GM12864 (cell line): ENCODE measurements at places on chromosomes 7 and 10.

DNA sequence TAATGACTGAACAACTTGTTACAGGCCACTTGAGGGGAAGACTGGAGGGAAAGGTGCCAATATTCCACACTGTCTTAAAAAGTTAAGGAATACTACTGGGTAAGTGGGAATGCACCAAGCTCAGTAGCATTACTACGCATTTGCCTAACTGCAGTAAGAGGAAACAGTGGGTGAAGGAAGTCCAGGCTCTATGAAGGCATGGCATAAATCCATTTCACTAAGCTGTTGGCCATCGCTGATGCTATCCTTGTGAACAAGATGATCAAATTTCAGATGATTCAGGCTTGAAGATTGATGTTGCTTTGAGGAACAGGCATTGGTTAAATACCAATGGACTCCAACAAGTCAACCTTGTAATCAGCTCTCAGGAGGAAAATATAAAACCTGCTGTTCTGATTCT, 44.2 kb upstream of the TES start:
- no peak for DNase-seq

DNA sequence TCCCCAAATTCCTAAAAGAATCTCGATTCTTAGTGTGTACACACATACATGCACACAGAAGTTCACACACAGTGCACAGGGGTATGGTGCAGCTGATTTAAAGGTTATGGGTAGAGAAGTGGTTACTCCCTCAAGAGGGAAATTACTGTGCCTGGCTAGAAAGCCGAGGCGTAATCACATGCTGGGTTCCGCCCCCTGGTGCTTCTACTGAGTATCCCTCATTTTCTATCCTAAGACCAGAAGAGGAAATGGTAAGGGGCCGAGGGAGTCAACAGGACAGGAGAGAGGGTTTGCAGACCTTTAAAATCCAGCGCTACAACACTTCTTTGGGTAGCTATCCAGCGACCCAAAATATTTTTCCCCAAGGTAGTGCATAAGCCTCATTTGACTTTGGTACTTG, 147.3 kb upstream of the TMEM196 start:
- DNase-seq: no peak

DNA sequence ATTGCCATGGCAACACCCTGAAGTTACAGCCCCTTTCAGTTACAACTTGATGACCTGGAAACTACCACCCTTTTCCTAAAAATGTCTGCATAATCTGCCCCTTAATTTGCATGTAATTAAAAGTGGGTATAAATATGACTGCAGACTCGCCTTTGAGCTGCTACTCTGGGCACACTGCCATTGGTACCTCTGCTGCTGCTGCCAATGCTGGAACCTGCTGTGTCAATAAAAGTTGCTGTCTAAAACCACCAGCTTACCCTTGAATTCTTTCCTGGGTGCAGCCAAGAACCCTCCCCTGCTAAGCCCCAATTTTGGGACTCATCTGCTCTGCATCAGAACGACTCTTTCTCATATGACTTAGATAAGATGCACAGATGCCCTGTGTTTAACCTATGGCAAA, 10.2 kb upstream of the FRA10AC1 start:
- no peak for DNase-seq

GRCh38 chr7:136102881-136103280, 125.7 kb upstream of the MTPN start:
- no peak for DNase-seq

DNA sequence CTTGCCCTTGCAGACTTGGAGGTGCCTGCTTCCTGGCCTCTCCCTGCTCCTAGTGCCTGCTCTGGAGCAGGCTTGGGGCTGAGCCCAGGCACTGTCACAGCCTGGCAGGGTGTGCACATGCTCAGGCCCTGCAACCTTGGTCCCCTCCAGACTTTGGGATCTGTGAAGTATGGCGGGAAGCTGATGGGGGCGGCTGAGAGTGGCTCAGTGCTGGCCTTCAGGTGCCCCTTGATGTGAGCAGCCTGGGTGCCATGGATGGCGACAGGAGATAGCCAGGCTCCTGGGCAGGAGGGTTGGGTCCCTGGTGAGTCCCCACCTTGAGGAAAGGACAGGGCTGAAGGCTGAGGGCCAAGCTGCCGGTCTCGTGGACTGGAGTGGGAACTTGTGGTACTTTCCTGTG, 700.4 kb upstream of the KCND2 start:
- no peak for DNase-seq

GRCh38 chr7:81462672-81463071, 307.2 kb downstream of the HGF start:
- no peak for DNase-seq

DNA sequence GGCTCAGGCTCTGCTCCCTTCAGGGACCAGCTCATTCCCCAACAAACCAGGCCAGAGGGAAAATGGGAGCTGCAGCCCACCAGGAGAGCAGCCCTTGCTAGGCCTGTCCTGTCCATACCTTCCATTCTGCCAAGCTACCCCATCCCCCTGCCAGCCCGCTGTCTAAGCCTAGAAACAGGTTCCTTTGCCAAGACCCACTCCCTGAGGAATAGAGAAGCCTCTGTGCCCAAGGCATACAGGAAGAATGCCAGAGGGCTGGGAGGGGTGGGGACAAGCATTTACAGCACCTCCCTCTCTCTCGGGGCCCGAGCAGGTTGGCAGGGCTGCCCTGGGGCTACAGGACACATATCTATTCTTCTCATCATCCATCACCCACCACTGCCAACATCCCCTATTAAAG, 178.3 kb downstream of the GRID1 start:
- DNase-seq: no peak

DNA sequence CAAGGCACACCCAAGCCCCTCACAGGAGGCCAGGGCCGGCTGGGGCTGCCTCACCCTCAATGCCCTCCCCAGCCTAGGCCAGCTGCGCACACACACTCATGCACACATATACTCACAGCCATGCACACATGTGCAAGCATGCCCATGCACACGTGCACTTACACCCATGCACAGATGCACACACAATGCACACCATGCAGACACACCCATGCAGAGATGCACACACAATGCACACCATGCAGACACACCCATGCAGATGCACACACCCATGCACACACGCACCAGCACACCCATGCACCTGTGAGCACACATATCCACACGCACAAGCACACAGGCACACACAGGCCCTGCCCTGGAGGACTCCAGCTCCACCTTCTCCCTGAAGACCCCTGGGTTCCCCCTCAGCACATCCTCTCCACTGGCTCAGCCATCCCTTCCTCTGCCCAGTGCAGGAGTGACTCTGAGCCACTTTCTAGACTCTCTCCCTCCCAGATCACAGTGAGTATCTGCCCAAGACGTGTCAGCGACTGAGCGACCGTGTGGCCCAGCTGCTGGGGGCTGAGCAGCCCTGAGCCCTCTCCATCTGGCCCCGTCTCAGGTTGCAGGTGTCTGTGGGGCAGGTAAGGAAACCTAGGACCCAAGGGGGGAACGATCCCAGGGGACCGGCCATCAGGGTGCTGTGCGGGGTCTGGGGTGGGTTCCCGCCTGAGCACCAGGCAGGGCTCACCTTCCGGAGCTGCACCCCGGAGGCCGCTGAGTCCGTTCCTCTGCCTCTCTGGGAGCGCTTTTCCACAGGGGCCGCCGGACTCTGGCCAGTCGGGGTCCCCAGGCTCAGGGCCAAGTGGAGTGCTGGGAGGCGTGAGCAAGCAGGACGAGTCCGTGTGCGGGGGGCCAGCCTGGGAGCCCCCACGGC, 25.8 kb downstream of the AP5Z1 start:
- no peak for DNase-seq

DNA sequence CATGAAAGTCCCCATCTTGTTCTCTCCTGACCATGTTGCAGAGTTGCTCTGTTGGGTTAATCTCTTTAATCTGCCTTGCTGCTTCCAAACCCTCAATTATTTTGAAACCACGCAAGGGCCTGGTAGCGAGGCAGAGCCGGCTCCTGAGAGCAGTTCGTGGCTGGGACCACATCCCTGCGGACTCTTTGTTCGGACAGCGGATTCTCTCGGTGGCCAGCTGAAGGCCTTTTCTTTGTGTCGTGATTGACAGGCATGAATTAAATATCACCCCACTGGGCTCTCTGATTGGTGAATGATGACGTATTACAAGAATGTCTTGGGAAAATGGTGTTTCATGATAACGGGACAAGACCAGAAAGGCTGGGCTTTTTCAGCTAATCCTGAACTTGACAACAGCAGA, 66.9 kb upstream of the ARHGAP21 start:
- no peak for DNase-seq

DNA sequence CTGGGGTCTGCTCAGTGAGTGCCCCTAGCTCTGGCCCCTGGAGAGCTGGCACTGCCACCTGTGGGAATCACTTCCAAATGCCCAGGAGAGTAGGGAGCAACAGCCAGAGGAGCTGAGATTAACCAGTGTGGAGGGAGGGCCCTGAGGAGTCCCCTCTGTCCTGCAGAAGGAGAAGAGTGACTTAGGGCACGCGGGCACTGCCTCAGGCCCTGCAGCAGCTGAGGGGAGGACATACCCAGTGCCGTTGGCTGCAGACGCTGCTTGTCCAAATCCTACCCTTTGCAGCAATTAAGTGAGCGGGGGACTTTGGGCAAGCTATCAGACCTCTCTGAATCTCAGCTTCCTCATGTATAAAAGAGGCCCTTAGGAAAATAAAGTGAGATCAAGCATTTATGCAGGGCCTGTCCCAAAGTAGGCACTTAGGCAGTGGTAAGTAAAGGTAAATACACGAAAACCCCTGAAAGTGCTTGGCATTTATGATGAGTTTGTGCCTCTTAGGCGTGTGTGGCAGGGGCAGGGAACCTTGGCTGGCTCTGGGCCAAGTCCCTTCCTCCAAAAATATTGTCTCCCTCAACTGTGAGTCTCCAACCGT, 16.9 kb downstream of the PRF1 start:
- DNase-seq: no peak

- DNase-seq: no peak
These were observed 14.4 kb downstream of the MYO1G start for GRCh38 chr7:44964384-44964830.

DNA sequence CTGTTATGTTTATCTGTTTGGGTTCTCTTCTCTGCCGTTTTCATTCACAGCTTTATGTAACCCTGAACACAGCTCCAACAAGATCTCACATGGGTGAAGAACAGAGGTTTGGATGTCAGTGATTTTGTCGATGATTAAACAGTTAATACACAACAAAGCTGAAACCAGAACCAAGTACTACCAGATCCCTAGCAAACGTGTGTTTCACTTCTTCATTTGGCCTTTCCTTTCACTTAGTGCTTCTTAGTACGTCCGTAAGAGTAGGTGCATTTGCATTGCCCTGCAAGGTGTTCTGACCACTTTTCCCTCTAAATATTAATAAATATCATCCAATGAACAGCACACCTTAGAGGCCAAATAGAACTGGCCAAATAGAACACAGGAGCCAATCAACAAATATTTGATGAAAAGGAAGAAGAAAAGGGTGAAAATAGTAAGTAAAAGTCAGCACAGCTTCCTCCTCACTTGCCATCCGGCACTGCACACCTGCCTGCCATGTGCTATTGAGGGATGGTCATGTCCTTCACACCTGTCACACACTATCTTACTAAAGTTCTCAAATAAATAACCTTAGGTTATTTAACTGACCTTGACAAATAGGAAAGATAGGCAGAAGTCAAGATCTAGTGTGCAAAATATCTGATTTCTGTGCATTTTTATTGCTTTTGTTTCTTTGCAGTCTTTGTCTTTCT, 252.6 kb upstream of the ANKRD30A start:
- DNase-seq: no peak

DNA sequence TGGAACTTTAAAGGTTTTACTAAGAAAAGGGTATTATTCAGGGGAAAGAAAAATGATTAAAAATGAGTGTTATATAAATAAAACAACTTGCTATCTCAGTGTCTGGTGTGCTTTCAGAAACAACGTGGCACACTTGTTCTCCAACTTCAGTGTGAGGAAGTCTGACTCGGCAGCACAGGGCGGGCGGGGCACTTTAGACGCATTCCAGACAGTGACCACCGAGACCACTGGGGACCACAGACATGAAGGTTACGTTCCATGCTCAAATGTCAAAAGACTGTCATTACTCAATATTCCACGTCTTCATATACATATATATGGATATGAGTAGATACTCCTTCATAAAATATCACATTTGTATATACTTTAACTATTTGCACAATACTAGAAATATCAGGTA, 87.0 kb downstream of the LARP4B start:
- no peak for DNase-seq

DNA sequence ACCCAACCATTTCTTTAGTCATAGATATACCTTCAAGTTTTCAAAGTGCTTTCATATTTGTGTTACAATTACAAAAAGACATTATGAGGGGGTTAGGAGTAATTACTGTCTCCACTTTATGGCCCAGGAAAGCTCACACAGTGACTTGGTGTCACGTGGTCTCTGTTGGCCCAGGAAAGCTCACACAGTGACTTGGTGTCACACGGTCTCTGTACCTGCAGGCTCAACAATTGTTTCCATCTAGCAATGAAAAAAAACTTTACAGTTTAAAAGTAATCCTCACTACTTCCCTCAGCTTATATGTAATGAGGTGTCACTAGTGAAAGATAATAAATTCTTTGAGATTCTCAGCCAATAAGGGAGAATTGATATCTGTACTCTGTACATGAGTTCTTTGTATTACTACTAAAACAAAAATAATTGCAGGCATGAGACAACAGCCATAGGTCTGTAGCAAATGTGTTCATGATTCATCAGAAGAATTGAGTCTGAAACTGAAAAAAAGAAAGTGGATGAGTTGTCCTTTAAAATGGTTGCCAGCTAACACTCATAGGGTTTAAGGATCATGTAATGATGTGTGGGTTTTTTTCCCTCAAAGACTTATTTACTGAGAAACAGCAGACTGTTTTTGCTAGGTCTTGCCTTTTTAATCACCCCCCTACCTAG, 10.9 kb downstream of the OGDH start:
- DNase-seq: no peak

- no peak for DNase-seq
These were observed 150.1 kb upstream of the TCF7L2 start for GRCh38 chr10:112799726-112800510.

- DNase-seq: no peak
These were observed 145.0 kb downstream of the DKK1 start for GRCh38 chr10:52459097-52459496.

GRCh38 chr7:41339913-41340676, 362.8 kb downstream of the INHBA start:
- DNase-seq: no peak

DNA sequence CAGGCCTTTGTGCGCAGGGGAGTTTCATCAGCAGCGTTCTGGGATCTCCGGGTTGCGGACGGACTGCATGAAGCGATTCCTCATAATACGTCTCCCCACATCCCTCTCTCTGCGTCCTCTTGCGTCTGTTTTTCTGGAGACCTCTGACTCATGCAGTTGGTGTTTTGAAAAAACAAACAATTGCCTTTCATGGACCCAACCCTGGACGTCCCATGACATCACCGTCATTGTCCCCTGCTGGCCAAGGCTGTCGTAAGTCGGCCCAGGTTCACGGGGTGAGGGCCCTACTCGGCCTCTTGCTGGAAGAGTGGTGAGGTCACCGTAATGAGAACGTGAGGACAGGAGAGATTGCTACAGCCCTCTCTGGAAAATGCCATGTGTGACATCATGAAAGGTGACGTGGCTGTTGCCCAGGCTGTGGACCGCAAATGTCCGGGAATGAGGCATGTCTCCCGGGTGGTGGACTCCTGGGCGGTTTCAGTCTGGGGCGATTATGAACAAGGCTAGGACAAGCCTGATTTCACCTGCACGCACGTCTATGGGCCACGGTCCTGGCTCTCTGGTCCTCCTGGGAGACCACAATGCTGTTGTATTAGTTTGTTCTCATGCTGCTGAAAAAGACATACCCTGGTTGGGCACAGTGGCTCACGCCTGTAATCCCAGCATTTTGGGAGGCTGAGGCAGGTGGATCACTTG, 9.8 kb upstream of the MAFK start:
- DNase-seq: no peak

GRCh38 chr10:71319042-71319799, at the start of gene SLC29A3:
TSS of gene SLC29A3 (plus strand) at chr10:71319259. CDS start at chr10:71319310, 51 bp downstream.
- DNase-seq: peak; percentile 30

- DNase-seq: no peak
These were observed 13.4 kb upstream of the WDFY4 start for GRCh38 chr10:48670978-48671913.
